ENCODE measurements at places on chromosomes 12 and 14. TPM values are rescaled to one million over a fixed set of nuclear protein-coding genes. Genes with fewer than 3 reads are reported as not detected.

The CFAP251 gene
- total RNA-seq, result 3.9 TPM

The PLCZ1 gene
- not detected for total RNA-seq

The ENDOU gene
- total RNA-seq, result not detected

The BMP4 gene
- total RNA-seq, result 7.4 TPM

The CCDC177 gene
- not detected for total RNA-seq

The CCDC60 gene
- not detected for total RNA-seq

The ETFBKMT gene
- total RNA-seq, result 2.2 TPM

The UBE2N gene
- total RNA-seq, result 75.2 TPM

The PZP gene
- total RNA-seq, result not detected

The PRR4 gene
- 0.34 TPM for total RNA-seq

Measured in bronchus fibroblast of lung (primary cell).